Activated CD4-positive, alpha-beta memory T cell treated with anti-CD3 and anti-CD28 coated beads, Interleukin-2, amount 10 ng/mL, durations not matched to agents 7 days and 5 days (primary cell): ENCODE measurements at places on chromosomes 4 and X. TPM values are rescaled to one million over a fixed set of nuclear protein-coding genes. Genes with fewer than 3 reads are reported as not detected.

GRCh38 chr4:104017213-104017612, 297.4 kb upstream of the TACR3 start:
- no peak for DNase-seq
- no peaks in the 10 kb centered on the region for H3K4me1 ChIP-seq
- no peaks in the 10 kb centered on the region for H3K36me3 ChIP-seq
- H3K27ac ChIP-seq = no peak overlapping the region

- H3K27ac ChIP-seq = no peak overlapping the region
- peaks cover 10% of the 10 kb centered on the region for H3K4me1 ChIP-seq
- H3K36me3 ChIP-seq = no peaks in the 10 kb centered on the region
- H3K27me3 ChIP-seq = peaks cover 11% of the 10 kb centered on the region
- no peak overlapping the region for H3K4me3 ChIP-seq
- DNase-seq = no peak
These were observed 33.1 kb upstream of the ZNF41 start for GRCh38 chrX:47515941-47516665.

DNA sequence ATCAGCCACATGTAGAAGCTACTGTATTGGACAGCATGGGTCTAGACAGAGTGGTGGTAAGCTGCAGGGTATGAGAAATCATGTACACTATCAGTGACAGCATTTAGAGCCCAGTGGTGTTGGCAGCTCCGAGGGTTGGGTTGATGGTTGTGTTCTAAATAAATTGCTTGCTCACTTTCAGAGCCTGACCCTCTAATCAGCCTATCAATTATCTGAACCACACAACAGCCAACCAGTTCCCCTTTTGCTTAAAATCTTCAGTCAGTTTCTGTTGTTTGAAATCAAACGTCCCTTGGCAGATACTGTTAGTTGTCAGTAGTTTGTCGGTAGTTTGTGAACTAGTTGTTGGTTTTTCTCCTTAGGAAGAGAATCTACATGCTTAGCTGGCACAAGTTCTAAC, 99.8 kb upstream of the RAI2 start:
- H3K36me3 ChIP-seq = no peaks in the 10 kb centered on the region
- H3K4me3 ChIP-seq = no peak overlapping the region
- no peak for DNase-seq
- no peaks in the 10 kb centered on the region for H3K27me3 ChIP-seq
- no peak overlapping the region for H3K27ac ChIP-seq

DNA sequence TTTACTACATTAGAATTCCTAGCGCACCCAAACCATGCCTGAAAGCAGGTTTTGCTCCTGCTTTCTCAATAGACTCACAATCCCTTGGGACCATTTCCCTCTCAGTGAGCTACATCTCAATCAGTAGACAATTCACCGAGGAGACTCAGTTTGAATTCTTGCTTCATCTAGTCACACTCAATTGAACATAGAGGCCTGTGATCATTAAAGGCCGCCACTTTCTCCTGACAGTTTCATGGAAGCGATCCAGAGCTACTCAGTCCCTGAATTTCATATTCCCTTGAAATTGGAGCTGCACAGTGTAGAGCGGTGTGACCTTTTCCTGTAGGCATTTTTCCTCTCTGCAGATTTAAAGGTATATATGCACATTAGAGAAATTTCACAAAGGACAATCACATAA, 193.9 kb upstream of the SPOCK3 start:
- H3K36me3 ChIP-seq = no peaks in the 10 kb centered on the region
- H3K27ac ChIP-seq = no peak overlapping the region
- DNase-seq = no peak
- H3K4me1 ChIP-seq = no peaks in the 10 kb centered on the region
- H3K4me3 ChIP-seq = no peak overlapping the region
- H3K27me3 ChIP-seq = no peaks in the 10 kb centered on the region

The OTC gene
- not detected for total RNA-seq

GRCh38 chrX:23726191-23726590, 16.9 kb downstream of the ACOT9 start:
- no peak for DNase-seq
- H3K27ac ChIP-seq = no peak overlapping the region
- peaks cover 39% of the 10 kb centered on the region for H3K36me3 ChIP-seq
- peaks cover 2% of the 10 kb centered on the region for H3K4me1 ChIP-seq
- H3K4me3 ChIP-seq = no peak overlapping the region

The DSPP gene
- total RNA-seq = not detected

GRCh38 chrX:15170927-15171326, 99.0 kb downstream of the ASB9 start:
- peaks cover 14% of the 10 kb centered on the region for H3K4me1 ChIP-seq
- H3K27me3 ChIP-seq = no peaks in the 10 kb centered on the region
- H3K27ac ChIP-seq = no peak overlapping the region

The TLR7 gene
- not detected for total RNA-seq

The CFAP47 gene
- total RNA-seq = not detected

- H3K27me3 ChIP-seq = peaks cover 18% of the 10 kb centered on the region
- H3K4me3 ChIP-seq = peak overlapping the region; percentile 69
- H3K27ac ChIP-seq = no peak overlapping the region
- H3K4me1 ChIP-seq = peaks cover 14% of the 10 kb centered on the region
- DNase-seq = no peak
- no peaks in the 10 kb centered on the region for H3K36me3 ChIP-seq
These were observed 838 bp upstream of the ABCG2 start for GRCh38 chr4:88159229-88159725.

The TSPAN6 gene
- total RNA-seq = not detected

The EMCN gene
- not detected for total RNA-seq

The MAOA gene
- total RNA-seq = 2.5 TPM

The ALB gene
- total RNA-seq = not detected

- H3K4me3 ChIP-seq = no peak overlapping the region
- no peak for DNase-seq
- H3K27ac ChIP-seq = no peak overlapping the region
- peaks cover 49% of the 10 kb centered on the region for H3K36me3 ChIP-seq
These were observed 30.9 kb downstream of the CASP6 start for GRCh38 chr4:109672169-109672930.

DNA sequence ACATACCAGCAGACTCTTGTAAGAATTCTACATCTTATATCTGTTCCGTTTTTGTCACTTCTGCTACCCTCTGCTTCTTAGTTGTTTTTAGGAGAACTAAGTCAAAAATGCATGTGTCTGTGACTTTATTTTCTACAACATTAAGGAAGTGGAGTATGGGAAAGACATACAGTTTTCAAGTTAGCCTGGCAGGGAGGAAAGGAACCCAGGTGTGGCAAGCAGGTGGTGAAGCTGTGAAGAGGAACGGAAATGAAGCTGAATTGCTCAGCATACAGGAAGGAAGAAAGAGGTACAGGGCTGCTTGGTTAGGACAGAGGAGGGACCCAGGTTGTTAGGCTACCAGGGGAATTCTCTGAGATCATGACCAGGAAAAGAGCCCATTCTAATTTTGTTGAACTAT, 9.4 kb downstream of the GPRIN3 start:
- H3K27ac ChIP-seq = peak overlapping the region; percentile 99
- no peaks in the 10 kb centered on the region for H3K27me3 ChIP-seq
- peaks cover 82% of the 10 kb centered on the region for H3K4me1 ChIP-seq

- H3K4me1 ChIP-seq = peaks cover 6% of the 10 kb centered on the region
- DNase-seq = no peak
- no peak overlapping the region for H3K4me3 ChIP-seq
- no peaks in the 10 kb centered on the region for H3K36me3 ChIP-seq
- no peak overlapping the region for H3K27ac ChIP-seq
These were observed 235.4 kb downstream of the GPC3 start for GRCh38 chrX:133749951-133750350.

- H3K4me3 ChIP-seq = no peak overlapping the region
- no peaks in the 10 kb centered on the region for H3K4me1 ChIP-seq
- H3K27me3 ChIP-seq = no peaks in the 10 kb centered on the region
- H3K36me3 ChIP-seq = no peaks in the 10 kb centered on the region
These were observed 304.6 kb downstream of the STK32B start for GRCh38 chr4:5355846-5356245.

The ZNF185 gene
- 0.88 TPM for total RNA-seq

The IQSEC2 gene
- 0.20 TPM for total RNA-seq

- H3K4me1 ChIP-seq = no peaks in the 10 kb centered on the region
- H3K27me3 ChIP-seq = peaks cover 5% of the 10 kb centered on the region
- H3K4me3 ChIP-seq = no peak overlapping the region
- DNase-seq = no peak
- H3K36me3 ChIP-seq = peaks cover 6% of the 10 kb centered on the region
These were observed 112.7 kb upstream of the FAM9B start for GRCh38 chrX:9146657-9147056.

- H3K4me1 ChIP-seq = peaks cover 15% of the 10 kb centered on the region
- H3K36me3 ChIP-seq = peaks cover 63% of the 10 kb centered on the region
- no peak overlapping the region for H3K4me3 ChIP-seq
These were observed 4.9 kb upstream of the PRDM8 start for GRCh38 chr4:80192252-80192866.

The FAM9C gene
- not detected for total RNA-seq

The PRR32 gene
- not detected for total RNA-seq

- DNase-seq = no peak
- no peaks in the 10 kb centered on the region for H3K4me1 ChIP-seq
- H3K27ac ChIP-seq = no peak overlapping the region
- no peaks in the 10 kb centered on the region for H3K36me3 ChIP-seq
- H3K27me3 ChIP-seq = no peaks in the 10 kb centered on the region
These were observed 320.9 kb downstream of the EVC2 start for GRCh38 chr4:5387457-5387856.

DNA sequence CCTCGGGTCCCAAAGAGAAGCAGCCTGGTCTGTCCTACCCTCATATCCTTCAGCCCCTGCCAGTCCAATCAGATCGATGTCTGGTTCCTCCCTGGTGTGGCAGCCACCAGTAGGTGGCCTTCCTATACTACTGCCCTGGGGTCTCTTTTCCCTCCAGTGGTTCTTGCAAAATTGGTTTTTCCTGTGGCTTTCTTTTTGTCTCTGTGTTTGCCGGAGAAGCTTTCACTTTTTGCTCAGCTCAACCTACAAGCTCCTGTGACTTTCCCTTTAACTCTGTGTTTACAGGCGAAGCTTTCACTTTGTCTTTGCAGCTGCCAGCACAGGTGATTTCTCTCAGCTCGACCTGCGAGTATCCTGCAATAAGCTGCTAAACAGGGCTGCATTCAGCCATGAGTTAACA, 46.8 kb downstream of the UGT2A3 start:
- no peaks in the 10 kb centered on the region for H3K27me3 ChIP-seq
- DNase-seq = no peak
- no peaks in the 10 kb centered on the region for H3K36me3 ChIP-seq

- H3K27me3 ChIP-seq = no peaks in the 10 kb centered on the region
- H3K4me1 ChIP-seq = no peaks in the 10 kb centered on the region
- no peak overlapping the region for H3K27ac ChIP-seq
- H3K36me3 ChIP-seq = no peaks in the 10 kb centered on the region
These were observed 475.7 kb upstream of the SLIT2 start for GRCh38 chr4:19776021-19776459.

- peaks cover 24% of the 10 kb centered on the region for H3K27me3 ChIP-seq
- H3K4me1 ChIP-seq = peaks cover 29% of the 10 kb centered on the region
- H3K4me3 ChIP-seq = peak within 1 kb of the TSS; percentile 77
- peak; percentile 71 for DNase-seq
- no peaks in the 10 kb centered on the region for H3K36me3 ChIP-seq
These were observed at the start of gene MAMLD1 for GRCh38 chrX:150362599-150363481. TSS of gene MAMLD1 (plus strand) at chrX:150363317. CDS start at chrX:150445517, 82,200 bp downstream.

The PPBP gene
- not detected for total RNA-seq

GRCh38 chr4:168057412-168057811, 34.9 kb upstream of the ANXA10 start:
- no peaks in the 10 kb centered on the region for H3K36me3 ChIP-seq
- H3K27ac ChIP-seq = no peak overlapping the region
- H3K4me3 ChIP-seq = no peak overlapping the region
- H3K27me3 ChIP-seq = no peaks in the 10 kb centered on the region
- DNase-seq = no peak

The DGAT2L6 gene
- not detected for total RNA-seq

GRCh38 chr4:75658876-75659275, 14.3 kb downstream of the G3BP2 start:
- DNase-seq = no peak
- peaks cover 83% of the 10 kb centered on the region for H3K4me1 ChIP-seq
- no peaks in the 10 kb centered on the region for H3K27me3 ChIP-seq
- H3K27ac ChIP-seq = peak overlapping the region; percentile 38

GRCh38 chrX:85108165-85108564, 104.5 kb downstream of the APOOL start:
- no peaks in the 10 kb centered on the region for H3K4me1 ChIP-seq
- no peaks in the 10 kb centered on the region for H3K36me3 ChIP-seq
- H3K4me3 ChIP-seq = no peak overlapping the region
- no peak for DNase-seq
- no peak overlapping the region for H3K27ac ChIP-seq

DNA sequence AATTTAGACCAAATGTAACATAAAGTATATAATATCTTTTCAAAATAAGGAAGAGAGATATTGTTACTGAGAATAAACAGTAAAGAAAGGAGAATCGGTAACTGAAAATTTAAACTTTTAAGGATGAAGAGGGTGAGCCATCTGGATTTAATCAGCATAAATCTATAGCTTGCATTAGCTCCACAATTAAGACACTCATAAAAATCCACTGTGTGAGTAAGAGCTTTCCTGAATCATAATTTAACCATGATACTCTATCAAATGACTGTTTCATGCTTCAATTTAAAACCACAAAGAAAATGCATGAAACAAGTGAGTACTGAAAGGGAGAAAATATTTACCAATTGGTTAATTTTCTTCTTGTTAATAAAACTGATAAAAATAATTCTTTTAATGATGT, 951.5 kb upstream of the SLIT2 start:
- H3K36me3 ChIP-seq = no peaks in the 10 kb centered on the region
- H3K4me1 ChIP-seq = no peaks in the 10 kb centered on the region
- DNase-seq = no peak
- H3K4me3 ChIP-seq = no peak overlapping the region
- H3K27ac ChIP-seq = no peak overlapping the region
- no peaks in the 10 kb centered on the region for H3K27me3 ChIP-seq

- H3K4me3 ChIP-seq = no peak overlapping the region
- H3K27ac ChIP-seq = peak overlapping the region; percentile 25
- H3K36me3 ChIP-seq = peaks cover 18% of the 10 kb centered on the region
- peak; percentile 20 for DNase-seq
- H3K27me3 ChIP-seq = no peaks in the 10 kb centered on the region
- peaks cover 19% of the 10 kb centered on the region for H3K4me1 ChIP-seq
These were observed 8.4 kb downstream of the NDUFA1 start for GRCh38 chrX:119880076-119880475.
